ENCODE measurements at places on chromosomes 2 and 18. TPM values are rescaled to one million over a fixed set of nuclear protein-coding genes. Genes with fewer than 3 reads are reported as not detected.

ATOH8 gene
- total RNA-seq = 5.3 TPM

DNA sequence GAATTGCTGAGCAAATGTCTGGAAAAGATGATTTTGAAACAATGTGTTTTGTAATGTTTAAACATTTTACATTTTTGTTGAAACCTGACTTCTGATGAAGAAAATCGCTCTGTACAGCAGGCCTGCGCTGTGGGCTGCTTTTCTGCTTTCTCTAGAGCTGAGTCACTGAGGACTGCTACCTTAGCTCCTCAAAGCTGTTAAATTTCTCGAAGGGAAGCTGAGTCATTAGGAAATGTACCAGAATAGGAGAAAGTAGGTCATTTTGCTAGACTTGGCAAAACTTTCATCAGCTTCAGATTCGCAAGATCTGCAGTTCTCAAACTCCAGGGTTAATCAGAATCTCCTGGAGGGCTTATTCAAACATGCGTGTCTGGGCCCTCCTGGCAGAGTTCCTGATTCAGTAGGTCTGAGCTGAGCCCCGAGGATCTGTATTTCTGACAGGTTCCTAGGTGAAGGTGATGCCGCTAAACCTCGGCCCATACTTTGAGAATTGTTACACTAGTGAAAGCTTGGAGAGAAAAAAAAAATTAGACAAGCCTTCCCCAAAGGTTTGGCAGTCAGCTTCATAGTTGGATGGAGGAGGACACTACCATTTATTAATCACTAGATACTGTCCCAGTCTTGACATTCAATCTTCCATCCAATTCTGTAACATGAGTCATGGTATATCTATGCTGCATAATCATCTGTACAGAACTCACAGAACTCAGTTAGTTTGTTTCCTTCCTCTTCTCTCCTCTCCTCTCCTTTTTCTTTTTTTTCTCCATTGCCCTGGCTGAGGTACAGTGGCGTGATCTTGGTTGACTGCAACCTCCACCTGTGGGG lies 297.6 kb downstream of the PARD3B start:
- no peaks in the 10 kb centered on the region for H3K27me3 ChIP-seq
- no peak overlapping the region for H3K4me3 ChIP-seq
- no peaks in the 10 kb centered on the region for H3K4me1 ChIP-seq
- H3K27ac ChIP-seq = no peak overlapping the region

ADCYAP1 gene
- total RNA-seq = not detected

GRCh38 chr2:50863856-50864255 lies 168.1 kb downstream of the NRXN1 start:
- H3K36me3 ChIP-seq = no peaks in the 10 kb centered on the region
- H3K4me3 ChIP-seq = no peak overlapping the region
- no peak for DNase-seq
- H3K27ac ChIP-seq = no peak overlapping the region
- H3K4me1 ChIP-seq = no peaks in the 10 kb centered on the region

OSR1 gene
- 9.0 TPM for total RNA-seq

Data from Peyer's patch (tissue), 4 donors.